ENCODE measurements at places on chromosomes 4 and X.

GRCh38 chr4:100879471-100879870 lies 361.6 kb upstream of the EMCN start:
- DNase-seq: no peak

DNA sequence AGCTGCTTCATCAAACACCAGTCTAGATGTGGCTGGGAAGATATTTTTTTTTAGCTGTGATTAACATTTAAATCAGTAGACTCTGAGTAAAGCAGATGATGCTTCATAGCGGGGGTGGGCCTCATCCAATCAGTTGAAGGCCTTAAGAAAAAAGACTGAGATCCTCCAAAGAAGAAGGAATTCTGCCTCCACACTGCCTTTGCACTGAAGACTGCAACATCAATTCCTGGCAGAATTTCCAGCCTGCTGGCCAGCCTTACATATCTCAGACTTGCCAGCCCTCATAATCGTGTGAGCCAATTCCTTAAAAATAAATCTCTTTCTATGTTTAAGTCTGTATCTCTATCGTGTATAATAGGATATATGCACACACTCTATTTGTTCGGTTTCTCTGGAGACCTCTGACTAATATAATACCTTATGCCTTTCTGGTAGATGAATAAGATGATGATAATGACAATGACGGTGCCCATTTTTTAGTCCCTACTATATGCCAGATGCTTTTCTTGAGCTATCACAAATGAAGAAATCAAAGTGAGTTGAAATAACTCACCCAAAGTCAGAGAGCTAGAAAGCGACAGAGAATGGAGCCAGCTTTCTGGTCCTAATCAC lies 66.1 kb upstream of the SOD3 start:
- no peak for DNase-seq

DNA sequence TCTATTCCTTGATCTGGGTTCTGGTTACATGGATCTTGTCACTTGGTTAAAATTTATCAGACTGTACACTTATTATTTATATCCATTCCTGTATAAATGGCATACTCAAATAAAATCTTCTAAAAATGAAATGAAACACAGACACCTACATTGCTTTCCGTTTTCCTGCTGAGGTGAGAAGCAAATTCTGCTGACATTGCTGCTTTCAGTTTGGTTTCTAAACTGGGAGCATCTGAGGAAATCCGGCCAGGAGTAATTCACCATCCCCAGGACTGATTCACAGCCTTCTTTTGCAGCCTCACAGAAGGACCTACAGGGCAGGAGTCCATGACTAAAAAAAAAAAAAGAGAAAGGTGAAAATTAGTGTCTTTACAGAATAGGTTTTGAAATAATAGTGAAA lies 93.6 kb downstream of the CORIN start:
- no peak for DNase-seq

- DNase-seq: no peak
Observed at GRCh38 chrX:154737136-154737535, 13.7 kb downstream of the GAB3 start.
